ENCODE measurements at places on chromosomes 3 and 15.
A peak's percentile ranks its signal among the peaks of the same experiment; 100 is the strongest.

DNA sequence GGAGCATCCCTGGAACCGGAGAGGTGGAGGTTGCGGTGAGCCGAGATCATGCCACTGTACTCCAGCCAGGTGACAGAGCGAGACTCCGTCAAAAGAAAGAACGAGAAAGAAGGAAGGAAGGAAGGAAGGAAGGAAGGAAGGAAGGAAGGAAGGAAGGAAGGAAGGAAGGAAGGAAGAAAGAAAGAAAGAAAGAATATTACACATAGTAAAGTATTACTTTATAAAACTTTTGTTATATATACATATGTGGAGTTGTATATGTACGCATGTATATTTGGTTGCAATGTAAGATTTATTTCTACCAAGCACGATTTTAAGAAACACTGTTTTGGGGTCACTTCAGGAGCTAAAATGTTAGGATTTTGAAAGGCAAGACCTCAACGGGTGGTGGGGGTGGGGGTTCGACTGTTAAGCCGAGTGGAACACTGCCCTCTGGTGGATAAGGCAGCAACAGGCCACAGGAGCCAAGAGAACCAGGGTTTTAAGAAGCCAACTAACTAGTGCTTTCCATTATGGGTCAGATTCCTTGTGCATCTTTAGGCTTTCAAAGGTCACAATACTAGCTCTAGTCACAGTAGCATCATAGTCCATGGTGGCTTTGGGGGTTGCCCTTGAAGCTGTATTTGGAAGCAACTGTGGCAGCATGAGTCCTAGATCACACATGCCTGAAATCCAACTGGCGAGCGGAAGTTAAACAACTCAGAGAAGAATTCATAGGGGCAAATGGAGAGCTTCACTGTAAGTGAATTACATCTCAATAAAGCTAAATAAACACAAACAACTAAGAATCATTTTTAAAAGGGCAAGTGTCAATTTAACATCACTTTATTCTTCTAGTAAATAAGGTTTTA is 22.5 kb downstream of the GLB1 start:
- no peak for DNase-seq

DNA sequence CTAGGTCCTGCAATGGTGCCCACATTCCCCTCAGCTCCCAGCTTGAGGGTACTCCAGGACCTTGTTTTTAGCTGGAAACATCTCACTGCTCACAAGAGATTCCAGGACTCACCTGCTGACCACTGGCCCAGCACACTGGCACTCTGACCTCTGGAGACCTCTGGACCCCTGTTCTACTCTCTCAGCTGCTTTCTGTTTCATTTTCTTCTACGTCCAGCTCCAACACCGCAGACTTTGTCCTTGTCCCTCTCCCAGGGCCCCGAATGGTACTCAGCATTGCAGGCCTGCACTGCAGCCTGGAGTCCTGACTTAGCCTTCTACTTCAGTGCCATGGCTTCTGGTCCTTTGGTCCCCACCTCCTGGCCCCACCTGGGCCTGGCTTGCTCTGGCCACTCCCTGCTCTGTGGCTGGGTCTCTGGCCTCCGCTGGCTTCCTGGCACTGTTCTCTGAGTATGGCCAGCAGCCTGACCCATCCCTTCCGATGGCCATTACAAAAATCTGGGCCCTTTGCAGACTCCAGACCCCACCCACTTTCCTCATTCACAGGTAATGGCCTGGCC is 27.9 kb downstream of the KY start:
- DNase-seq: peak; percentile 60

GRCh38 chr15:25770618-25771337 is 92.3 kb downstream of the ATP10A start:
- DNase-seq: peak; percentile 69

DNA sequence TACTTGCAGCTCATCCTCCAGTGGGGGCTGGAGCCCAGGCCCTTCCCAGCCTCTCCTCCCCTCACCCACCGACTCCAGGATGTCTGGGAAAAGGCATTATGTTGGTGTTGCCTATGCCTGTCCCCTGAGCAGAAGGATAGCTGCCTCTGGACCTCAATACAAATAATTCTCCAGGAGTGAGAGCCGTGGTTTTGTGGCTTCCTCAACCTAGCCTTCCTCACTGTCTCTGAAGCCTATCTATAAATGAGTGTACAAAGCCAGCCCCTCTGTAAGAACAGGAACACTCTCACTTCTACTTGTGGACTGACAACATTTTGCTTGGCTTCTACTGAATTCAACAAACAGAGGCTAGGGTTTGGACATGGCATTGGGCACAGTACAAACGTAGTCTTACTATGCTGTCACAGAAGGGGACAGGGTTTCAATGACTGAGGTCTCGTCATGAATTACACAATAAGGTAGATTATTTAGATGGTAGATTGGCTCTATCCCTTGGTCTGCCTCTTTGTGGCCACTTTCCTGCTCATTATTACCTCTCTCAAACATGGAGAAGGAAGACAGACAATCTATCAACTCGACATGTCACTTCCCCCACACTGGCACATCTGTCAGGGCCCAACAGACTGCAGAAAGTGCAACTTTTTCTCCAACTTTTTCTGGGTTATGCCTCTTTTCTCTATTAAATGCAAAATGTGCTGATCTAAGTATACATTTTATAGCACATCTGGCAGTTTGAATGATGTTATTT is 82.8 kb upstream of the MEX3B start:
- no peak for DNase-seq

- no peak for DNase-seq
Measured at GRCh38 chr3:45976191-45977091, 19.2 kb downstream of the FYCO1 start.
